ENCODE measurements at places on chromosomes 7 and 10. TPM values are rescaled to one million over a fixed set of nuclear protein-coding genes. Genes with fewer than 3 reads are reported as not detected.

Gene COL13A1
- total RNA-seq, result 2.3 TPM

Gene DNAJC12
- total RNA-seq, result 0.89 TPM

Gene CFAP43
- 0.38 TPM for total RNA-seq

Gene TDRD1
- total RNA-seq, result not detected

Gene GDF10
- not detected for total RNA-seq

Gene GJD4
- not detected for total RNA-seq

Gene RSBN1L
- 10.3 TPM for total RNA-seq

Gene ADAM12
- total RNA-seq, result 18.6 TPM

Gene FAM237B
- total RNA-seq, result not detected
